ENCODE measurements at places on chromosomes 5 and 9. TPM values are rescaled to one million over a fixed set of nuclear protein-coding genes. Genes with fewer than 3 reads are reported as not detected.

- no peaks in the 10 kb centered on the region for H3K36me3 ChIP-seq
- no peaks in the 10 kb centered on the region for H3K27me3 ChIP-seq
- H3K27ac ChIP-seq, result no peak overlapping the region
- no peak for DNase-seq
- no peak overlapping the region for H3K4me3 ChIP-seq
These were observed 405.4 kb downstream of the DMAC1 start for GRCh38 chr9:7394002-7394774.

DNA sequence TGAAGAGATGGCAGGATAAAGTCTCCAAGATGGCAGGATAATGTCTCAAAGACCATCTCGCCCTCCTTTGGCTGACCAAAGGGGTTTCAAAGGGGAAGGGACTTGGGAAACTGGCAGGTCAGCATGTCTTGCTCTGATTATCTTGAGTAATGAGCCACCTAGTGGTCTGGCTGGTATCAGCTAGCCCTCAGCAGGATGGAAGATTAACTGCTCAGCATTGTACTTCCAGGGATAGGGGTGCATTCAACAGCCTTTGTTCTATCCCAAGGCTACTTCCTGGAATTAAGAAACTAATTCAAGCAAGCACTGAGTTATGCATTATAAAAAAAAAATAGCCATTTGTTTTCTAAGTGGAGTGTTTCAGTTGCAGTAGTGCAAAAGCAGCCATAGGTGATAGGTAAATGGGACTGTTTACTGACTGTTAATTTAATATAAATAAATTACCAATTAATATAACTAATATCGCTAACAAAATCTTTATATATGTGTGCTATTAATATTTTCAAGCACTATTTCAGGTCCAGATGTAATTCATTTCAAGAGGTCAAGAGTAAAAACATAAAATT lies 555.5 kb downstream of the CDH9 start:
- no peaks in the 10 kb centered on the region for H3K27me3 ChIP-seq
- no peak overlapping the region for H3K27ac ChIP-seq
- H3K4me1 ChIP-seq, result no peaks in the 10 kb centered on the region
- no peak for DNase-seq

The MCC gene
- polyA plus RNA-seq, result not detected

The TCERG1 gene
- polyA plus RNA-seq, result 18.0 TPM

The IL9 gene
- polyA plus RNA-seq, result not detected

Data from CD14-positive monocyte (primary cell).